Activated CD8-positive, alpha-beta memory T cell treated with anti-CD3 and anti-CD28 coated beads for 1 hour (primary cell): ENCODE measurements at places on chromosomes 3 and 15.

DNA sequence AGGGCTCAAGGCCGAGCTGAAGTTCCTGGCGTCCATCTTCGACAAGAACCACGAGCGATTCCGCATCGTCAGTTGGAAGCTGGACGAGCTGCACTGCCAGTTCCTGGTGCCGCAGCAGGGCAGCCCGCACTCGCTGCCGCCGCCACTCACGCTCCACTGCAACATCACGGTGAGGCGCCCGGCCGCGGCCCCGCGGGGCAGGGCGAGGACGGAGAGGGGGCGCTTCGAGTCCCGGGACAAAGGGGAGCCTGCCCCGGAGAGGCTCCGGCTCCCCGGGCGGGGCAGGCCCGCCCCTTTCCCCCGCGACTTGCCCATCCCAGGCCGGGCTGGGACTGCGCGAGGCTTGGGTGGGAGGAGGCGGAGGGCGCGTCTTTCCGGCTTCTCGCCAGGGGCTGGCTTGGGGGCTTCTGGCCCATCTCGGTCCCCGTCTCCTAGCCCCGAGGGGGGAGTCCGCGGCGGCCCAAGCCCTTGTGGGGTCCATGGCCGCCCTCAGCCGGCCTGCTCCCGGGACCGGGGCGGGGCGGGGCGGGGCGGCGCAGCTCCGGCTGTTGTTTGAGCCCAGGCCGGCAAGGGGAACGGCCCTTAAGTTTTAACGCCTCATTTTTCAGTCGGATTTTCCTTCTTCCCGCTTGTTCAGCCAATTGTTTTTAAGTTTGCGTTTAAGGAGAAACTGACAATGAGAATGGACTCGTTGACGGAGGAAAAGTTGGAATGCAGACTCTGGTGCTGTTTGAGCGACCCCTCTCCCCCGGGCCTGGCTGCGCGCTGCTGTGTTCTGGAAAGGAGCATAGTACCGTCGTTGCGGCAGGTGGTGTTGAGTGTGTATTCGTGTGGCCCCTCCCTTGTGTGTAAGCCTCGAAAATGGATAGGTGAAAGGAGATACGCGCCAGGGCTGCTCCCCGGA, 683 bp downstream of the UBE2Q2 start:
- DNase-seq, result peak; percentile 14

DNA sequence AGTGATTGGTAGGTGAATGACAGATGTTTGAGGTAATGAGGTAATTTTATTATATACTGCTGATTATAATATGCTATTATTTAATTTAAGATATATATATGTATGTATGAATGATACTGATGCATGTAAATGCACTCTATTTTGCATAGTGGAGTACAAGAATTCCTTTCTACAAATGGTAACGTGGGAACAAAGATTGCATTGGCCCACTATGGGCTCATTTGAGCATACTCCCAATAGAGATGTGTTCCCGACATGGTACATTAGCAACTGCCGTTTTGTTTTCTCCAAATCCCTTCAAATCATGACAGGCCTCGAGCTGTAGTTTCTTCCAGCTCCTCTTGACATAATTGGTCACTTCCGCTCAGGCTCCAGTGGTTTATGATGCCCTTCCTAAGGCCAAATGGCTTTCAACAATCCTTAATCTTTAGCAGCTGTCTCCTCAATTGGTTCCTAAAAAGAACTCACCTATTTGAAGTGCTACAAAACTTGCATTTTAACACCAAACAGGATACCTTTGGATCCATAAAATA, 266.1 kb downstream of the ADAMTSL3 start:
- no peak for DNase-seq

DNA sequence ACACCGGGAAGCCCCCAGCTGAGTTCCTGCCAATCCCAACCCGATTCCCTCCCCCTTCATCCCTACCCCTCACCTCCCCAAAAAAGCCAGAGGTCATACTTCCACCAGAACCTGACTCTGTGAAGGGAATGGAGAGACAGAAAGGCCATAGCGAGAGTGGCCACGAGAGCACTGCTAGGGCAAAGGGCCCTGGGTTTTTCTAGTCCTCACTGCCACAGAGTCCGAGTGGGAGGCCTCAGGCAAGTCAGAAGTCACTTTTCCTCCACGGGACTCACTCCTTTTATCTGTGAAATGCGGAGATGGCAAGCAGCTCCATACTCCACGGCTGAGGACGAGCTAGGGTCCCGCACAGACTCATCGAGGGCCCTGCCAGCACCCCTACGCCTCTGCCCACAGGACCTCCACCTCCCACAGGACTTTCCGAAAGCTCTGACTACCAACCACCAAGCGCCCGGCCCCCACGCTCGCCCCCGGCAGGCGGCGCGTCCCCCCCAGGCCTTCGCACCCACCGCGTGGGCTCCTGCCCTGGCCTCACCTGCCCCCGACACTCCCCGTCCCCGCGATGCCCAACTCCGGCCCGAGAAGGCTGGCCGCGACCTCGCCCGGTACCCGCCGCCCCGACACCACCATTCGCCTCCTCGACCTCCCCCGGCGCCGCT, 792 bp downstream of the ATP13A3 start:
- DNase-seq, result peak; percentile 15

DNA sequence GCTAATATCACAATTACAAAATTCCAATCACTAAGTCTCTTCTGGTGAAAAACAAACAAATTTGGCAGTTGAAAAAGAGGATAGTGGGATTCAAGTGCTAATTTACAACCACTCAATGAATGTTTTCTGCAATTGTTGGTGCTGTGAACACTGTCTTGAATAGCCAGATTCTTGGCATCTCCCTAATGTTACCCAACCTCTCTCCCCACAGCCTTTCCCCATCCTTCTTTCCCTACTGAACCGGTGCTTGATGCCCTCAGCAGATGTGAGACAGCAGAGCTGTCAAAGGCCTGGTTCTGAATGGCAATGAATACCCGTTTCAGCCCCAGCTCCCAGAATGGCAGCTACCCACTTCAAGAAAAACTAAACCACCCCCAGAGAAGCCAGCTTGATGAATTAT, 22.5 kb upstream of the BHLHE40 start:
- DNase-seq, result no peak

GRCh38 chr3:42711491-42712343, 9.1 kb upstream of the HHATL start:
- DNase-seq, result no peak

DNA sequence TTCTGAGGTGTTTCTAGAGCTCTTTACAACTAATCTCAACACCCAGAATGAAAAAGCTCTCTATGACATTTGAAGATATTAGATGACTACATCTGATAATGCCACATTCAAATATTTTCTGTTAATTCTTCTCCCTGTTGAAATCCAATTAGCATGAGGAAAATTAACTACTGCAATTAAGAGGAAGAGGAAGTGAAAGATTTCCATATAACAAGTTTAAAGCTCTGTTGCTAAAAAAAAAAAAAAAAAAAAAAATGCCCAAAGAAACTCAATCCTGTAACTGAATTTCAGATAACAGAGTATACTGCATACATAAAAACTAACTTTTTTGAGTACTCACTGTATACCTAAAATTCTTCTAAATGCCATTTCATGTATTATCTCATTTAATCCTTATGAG, 109.8 kb downstream of the TNIK start:
- no peak for DNase-seq

- no peak for DNase-seq
Measured at GRCh38 chr3:186002884-186003472, 65.2 kb upstream of the TRA2B start.

DNA sequence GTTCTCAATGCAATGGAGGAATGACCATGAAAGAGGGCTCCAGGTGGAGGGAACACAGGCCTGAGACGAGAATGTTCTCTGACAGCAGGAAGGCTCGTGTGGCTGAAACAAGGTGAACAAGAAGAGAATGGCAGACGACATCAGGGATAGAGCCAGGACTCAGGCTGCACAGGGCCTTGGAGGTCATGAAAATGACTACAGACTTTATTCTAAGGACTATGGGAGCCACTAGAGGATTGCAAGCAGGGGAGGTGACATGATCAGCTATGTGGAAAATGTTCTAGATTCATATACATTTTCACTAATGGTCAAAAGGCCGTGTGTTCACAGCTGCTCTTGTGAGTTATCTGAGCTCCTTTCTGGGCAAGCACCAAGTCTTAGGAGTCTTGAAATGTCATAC, 78.2 kb downstream of the TAFA4 start:
- DNase-seq, result no peak

GRCh38 chr3:131502530-131503319, at the start of gene MRPL3:
MRPL3 (minus strand) TSS chr3:131502971; CDS start chr3:131502821, 150 bp downstream.
- peak; percentile 69 for DNase-seq

GRCh38 chr3:197465197-197465995, 90.4 kb downstream of the BDH1 start:
- no peak for DNase-seq

DNA sequence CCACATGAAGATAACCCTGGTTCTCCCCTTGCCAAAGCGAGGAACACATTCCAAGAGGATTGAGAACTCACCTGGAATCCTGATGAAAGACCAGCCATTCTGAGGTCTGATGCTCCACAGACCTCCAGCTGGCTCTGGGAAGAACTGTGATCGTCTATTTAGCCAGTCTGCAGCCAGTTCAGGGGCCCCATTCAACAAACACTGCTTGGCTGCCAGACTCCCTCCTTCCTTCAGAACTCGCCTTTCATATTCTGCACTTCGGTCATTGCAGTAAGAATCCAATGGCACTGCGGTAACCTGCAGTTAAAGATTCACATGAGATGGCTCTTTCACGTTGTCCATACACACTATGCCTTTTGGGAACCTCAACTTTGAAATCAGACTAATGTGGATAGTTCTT, 67.6 kb downstream of the CHAC1 start:
- no peak for DNase-seq

DNA sequence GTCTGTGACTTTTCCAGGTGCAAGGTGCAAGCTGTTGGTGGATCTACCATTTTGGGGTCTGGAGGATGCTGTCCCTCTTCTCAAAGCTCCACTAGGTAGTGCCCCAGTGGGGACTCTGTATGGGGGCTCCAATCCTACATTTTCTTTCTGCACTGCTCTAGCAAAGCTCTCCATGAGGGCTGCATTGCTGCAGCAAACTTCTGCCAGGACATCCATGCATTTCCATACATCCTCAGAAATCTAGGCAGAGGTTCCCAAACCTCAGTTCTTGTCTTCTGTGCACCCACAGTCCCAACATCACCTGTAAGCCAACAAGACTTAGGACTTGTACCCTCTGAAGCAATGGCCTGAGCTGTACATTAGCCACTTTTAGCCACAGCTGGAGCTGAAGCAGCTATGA, 694.5 kb upstream of the BCHE start:
- DNase-seq, result no peak

DNA sequence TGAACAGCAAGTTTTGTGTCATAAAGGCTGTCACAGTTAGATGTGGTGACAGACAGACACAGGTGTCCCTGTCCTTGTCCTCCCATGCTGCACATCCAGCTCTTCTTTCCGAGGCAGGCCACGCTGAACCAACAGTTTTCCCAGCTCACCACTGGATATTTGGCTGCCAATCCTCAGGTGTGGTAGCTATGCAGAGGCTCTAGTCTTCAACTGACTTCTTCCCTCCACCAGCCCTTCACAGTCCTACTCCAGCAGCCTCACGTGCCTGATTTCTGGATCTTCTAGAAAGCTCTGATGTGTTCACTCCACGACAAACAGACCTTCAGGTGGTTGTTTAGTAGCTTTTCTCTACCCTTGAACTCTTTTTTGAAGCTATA, 145.5 kb downstream of the UACA start:
- DNase-seq, result no peak

- DNase-seq, result no peak
Measured at GRCh38 chr3:60990442-60990730, 260.9 kb downstream of the FHIT start.

DNA sequence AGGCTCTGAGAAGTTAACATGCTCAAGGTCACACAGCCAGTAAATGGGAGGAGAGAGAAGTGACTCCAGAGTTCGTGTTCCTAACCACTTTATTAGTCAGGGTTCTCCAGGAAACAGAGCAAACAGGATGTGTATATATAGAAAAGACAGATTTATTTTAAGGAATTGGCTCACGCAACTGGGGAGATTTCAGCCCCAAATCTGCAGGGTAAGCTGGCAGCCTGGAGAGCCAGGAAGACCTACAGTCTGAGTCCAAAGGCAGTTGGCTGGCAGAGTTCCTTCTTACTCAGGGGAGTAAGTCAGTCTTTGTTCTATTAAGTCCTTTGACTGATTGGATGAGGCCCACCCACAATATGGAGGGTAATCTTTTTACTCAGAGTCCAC, 118.2 kb upstream of the PROK2 start:
- DNase-seq, result no peak

DNA sequence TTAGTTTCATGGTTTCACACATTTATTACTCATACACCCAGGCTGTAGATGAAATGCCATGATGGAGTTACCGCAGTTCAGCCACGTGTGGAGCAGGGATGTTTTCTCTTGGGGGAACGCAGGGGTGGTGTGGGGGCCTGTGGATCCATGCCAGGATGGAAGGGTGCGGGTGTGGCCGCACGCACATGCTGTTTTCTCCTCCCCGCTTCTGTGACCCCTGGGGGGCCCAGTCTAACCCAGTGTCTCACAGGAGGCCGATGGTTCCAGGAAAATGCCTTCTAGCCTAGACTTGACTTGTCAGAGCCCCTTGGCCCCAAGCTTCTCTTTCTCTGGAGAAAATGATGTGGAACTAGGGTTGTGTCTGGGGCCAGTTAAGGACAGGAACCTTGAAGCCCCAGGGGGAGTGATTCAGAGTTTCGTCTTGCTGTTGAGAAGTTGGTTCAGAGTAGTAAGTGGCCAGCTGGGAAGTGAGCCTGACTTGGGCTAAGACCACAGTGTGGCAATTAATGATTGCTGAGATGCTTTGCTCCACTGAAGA, 240.4 kb upstream of the BHLHE40 start:
- no peak for DNase-seq

- no peak for DNase-seq
Measured at GRCh38 chr3:133038089-133038730, at the start of gene TMEM108. TMEM108 (plus strand) TSS chr3:133038391.

- DNase-seq, result no peak
Measured at GRCh38 chr15:101178479-101178878, 73.4 kb downstream of the CHSY1 start.

DNA sequence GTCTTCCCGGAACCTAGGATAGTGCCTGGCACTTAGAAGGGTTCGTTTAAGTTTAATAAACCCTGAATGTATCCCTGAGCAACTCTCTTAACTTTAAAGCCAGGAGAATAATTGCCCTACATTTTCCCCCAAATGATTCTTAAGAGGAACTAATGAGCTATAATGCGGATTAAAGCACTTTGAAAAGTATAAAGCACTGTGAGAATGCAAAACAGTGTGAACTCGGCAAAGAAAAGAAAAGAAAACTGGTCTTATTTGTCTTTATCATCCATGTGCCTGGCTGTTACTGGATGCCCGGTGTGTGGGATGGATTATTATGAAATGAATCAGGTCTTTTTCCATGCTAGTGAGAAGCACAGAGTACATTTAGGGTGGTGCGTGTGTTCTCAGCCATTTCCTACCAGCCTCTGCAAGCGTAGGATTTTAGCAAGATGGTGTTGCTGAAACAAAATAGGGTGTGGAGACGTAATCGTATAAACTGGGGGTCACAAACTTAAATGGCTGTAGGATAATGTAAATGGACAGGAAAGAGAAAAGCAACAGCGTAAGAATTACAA, 983 bp downstream of the KBTBD12 start:
- DNase-seq, result no peak

DNA sequence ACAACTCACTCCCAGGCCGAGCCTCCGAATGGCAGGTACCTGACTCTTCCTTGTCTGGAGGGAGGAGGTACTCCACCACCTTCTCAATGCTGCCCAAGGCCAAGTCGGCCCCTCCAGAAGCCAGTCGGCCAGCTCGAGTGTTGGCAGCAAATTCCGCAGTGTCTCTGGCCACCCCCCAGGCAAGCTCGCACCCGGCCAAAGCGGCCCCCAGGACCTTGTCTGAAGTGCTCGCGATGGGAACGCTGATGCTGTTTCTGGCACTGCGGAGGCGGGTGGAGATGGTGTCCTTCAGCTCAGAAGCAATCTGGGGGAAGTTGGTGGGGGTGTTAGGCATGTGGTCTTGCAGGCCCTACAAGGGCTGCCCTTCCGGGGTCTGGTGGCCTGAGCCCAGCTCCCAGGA, 9.2 kb downstream of the PLIN1 start:
- no peak for DNase-seq
